COLO829 (cell line): ENCODE measurements at places on chromosomes 16 and 17.

DNA sequence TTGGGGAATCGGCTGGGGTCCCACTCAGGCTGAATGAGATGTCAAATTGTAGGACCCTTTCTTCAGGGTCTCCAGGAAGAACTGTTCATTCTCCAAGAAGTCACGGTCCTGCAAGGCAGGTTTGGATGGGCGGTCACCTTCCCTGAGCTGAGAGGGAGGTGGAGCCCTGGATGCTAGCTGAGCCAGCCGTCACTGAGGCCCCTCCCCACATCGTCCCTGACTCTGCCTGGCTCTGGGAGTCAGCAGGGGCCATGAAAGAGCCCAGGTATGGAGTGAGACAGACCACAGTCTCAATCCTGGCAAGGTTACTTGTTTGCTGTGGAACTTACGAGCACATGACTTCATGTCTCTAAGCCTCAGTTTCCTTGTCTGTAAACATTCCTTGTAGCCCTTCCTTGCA is 6.0 kb upstream of the MRPL38 start:
- DNase-seq = no peak

DNA sequence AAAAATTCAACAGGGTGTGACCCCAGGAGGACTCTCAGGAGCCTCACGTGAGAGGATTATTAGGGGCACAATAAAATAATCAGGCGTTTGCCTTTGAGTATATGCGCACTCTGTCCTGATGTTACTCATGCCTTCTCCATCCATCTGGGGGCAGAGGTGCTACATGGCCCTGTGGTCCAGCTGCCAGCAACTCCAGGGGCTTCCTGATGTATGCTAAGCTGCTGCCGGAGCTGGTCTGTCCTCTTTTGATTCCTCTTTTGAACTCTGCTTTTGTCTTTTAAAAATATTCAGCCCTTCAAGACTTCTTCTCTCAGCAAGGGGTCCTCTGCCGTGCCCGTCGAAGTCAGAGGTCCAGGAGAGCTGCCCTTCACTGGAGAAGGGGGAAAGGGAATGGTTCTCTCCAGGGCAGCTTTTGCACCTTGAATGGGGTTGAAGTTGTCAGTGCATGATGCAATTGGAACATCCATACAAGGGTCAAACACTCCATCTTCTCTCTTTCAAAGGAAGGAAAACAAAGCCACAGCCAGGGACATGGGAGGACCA is 431.4 kb downstream of the SHISA9 start:
- no peak for DNase-seq

GRCh38 chr17:49013311-49014213 is 16.4 kb downstream of the IGF2BP1 start:
- DNase-seq = no peak

- no peak for DNase-seq
Observed at GRCh38 chr16:75237398-75238131, 13.9 kb downstream of the BCAR1 start.

DNA sequence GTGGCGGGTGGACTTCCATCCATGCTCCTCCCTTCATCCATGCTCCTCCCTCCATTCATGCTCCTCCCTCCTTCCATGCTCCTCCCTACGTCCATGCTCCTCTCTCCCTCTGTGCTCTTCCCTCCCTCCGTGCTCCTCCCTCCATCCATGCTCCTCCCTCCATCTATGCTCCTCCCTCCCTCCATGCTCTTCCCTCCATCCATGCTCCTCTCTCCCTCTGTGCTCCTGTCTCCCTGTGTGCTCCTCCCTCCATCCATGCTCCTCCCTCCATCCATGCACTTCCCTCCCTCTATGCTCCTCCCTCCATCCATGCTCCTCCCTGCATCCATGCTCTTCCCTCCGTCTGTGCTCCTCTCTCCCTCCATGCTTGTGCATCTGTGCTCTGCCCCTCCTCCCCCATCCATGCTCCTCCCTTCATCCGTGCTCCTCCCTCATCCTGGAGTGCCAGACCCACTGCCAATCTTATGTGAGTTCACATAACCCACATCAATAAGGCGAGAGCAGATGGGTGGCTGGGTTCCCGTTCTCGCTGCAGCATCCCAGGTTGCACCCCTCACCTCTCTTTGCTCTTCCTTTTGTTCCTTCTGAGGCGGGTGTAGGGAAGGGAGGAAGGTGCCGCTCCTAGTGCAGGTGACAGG is 22.8 kb downstream of the KSR1 start:
- no peak for DNase-seq

DNA sequence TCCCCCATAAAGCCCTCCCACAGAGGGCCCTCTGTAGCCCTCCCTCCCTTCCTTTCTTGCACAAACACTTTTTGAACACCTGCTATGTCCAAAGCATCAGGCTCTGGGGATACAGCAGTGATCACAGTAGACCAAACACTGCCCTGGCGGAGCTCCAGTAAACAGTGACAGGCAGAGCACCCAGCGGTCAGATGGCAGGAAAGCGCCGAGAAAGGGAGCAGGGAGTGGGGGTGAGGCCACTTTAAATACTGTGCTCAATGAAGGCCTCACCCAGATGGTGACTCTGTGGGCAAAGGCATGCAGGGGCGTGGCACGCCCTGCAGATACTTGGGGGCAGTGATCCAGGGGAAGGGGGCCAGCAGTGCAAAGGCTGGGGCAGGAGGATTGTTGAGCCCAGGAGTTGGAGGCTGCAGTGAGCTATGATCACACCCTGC is 7.6 kb downstream of the PRR29 start:
- no peak for DNase-seq

DNA sequence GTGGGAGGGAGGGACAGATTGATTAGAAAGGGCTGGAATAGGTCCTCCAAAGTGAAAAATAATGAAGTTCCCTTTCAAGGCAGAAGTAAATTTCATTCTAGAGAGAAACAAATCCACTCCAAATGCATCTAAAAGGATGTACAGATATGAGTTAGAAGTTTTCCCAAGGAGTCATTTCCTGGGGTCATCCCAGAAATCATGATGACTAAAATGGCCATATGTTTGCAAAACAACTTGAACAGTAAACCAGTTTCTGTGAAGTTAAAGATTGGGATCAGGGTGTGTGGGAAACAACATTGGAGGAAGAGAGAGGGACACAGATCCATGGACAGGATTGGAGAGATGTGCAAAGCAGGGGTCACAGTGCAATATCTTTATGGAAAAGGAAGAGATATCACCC is 32.5 kb upstream of the ARHGAP44 start:
- DNase-seq = no peak

GRCh38 chr17:62668091-62668804 is 40.8 kb downstream of the MRC2 start:
- DNase-seq = no peak

GRCh38 chr17:48592057-48592514 is 1.5 kb downstream of the HOXB5 start:
- DNase-seq = no peak

GRCh38 chr16:78244131-78244895 is 144.9 kb downstream of the WWOX start:
- no peak for DNase-seq

GRCh38 chr17:1561420-1562175 is 994 bp downstream of the PITPNA start:
- no peak for DNase-seq

GRCh38 chr16:54538276-54538675 is 251.7 kb upstream of the IRX3 start:
- DNase-seq = no peak

GRCh38 chr16:360698-361336 is 8.3 kb upstream of the AXIN1 start:
- DNase-seq = no peak

- no peak for DNase-seq
Observed at GRCh38 chr16:4982056-4982867, 24.1 kb downstream of the SEC14L5 start.

DNA sequence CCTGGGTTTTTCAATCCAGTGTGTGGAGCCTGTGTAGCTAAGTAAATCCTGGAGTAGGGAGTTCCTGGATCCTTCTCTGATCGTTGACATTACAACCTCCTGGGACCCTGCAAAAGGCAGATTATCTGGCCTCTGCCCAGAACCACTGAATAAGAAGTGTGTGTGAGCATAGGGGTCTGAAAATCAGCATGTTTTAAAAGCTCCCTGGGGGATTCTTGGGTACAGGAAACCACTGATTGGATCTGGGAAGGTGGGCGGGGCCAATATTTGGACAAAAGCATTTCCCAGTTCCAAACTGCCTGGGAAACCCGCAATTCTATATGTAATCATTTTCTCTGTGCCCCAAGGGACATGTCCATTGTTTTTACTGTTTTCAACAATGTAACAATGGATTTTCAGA is 27.2 kb upstream of the BEAN1 start:
- DNase-seq = peak; percentile 21

DNA sequence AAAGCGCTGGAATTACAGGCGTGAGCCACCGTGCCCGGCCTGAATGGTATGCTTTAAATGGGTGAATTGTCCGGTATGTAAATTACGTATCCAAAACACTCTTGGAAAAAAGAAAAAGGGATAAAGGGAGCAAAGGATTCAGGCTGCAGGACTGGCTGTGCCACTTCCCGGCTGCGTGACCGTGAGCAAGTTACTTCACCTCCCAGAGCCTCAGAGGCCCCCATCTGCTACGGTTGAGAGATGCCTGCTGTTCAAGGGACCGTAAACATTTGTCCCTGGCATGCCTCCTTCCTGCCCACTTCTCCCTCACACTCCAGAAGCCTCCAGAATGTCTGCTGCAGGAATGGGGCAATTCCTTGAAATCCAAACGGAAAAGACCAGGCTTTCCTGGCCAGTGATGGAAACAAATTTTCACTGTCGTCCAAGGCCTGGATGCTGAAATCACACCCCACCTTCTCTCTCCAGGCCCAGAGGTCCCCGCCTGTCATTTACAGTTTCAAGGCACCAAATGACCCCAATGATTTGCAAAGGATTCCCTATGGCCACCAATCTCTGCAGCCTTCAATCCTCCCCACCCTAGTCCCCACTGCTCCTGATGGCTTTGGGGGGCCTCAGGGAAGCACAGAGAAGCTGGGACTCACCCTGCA is 22.9 kb upstream of the LITAF start:
- DNase-seq = no peak

- DNase-seq = no peak
Observed at GRCh38 chr17:81417879-81418709, 22.8 kb downstream of the BAHCC1 start.

GRCh38 chr16:27826081-27826892 is 237.2 kb downstream of the GSG1L start:
- no peak for DNase-seq

GRCh38 chr16:67857547-67858233 is 10.2 kb upstream of the CENPT start:
- DNase-seq = peak; percentile 74

DNA sequence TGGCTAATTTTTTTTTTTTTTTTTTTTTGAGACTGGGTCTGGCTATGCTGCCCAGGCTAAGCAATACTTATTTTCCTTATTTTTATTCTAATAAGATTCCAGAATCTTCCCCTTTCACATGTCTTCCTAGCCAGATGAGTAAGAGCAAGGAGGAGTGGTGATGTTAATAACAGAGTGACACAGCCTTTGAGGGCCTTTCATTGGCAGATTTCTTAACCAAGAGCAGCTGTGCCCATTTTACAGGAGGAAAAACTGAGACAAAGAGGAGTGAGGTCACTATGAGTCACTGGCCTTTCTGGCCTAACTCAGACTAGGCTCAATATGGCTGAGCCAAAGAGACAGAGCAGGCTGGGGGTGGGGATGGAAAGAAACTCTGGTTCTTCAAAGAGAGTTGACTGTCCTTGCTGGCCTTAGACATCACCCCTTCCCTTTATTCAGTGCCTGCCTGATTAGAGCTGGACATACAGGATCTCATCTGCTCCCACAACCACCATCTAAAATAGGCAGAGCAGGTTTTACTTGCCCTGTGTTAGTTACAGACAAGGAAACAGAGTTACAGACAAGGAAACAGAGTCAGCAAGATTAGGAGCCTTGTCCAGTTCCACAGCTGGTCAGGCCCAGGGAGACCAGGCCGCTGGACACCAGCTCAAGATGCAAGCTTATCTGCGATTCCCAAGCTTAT is 50.0 kb upstream of the TOB1 start:
- DNase-seq = no peak

- no peak for DNase-seq
Observed at GRCh38 chr16:54475019-54475601, 188.5 kb upstream of the IRX3 start.

DNA sequence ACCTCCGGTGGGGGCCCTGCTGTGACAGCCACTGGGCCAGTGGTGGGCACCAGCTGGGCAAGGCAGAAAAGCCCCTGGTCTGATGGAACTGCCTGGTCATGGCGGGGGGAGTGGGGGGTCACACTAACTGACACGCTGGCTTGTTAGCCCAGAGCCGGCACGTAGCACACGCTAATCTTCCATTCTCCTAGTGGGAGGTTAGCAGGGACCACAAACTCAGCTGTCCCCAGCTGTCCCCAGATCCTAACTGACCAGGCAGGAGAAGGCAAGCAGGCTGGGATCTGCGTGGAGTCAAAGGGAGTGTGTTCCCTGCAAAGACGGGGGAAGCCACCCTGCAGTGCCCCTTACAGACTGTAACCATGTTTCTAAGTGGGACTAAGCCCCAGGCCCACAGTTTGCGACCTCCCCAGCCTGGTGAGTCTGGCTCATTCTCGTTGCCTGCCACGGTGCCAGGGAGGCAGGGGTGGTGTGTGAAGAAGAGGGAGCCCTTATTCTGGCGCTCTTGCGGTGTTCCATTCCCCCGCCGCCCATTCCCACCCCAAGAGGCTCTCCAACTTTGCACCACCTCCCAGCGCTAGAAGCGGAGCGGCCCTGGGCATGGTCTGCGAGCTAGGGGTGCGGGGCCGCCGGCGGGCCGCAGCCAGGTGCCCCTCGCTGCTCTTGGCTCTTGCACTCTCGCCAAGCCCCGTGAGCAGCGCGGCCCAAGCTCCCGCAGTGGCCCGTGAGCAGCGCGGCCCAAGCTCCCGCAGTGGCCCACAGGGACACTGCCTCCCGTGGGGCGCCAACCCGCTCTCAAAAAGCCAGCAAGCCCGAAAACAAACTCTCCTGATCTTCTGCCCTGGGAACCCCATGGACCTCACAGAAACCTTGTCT is 12.1 kb upstream of the ZNF423 start:
- no peak for DNase-seq

DNA sequence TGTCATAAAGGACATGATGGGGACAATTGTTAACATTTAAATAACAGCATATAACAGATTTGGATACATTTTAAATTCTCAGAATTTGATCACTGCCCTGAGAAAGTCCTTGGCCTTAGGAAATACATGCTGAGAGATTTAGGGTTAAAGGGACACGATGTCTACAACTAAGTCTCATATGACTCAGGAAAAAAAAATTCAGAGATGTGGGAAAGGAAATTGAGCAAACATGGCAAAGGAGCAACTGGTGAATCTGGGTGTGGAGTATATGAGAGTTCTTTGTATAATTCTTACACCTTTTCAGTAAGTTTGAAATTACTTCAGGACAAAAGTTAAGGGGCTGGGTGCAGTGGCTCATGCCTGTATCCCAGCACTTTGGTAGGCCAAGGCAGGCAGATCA is 18.2 kb downstream of the MPP3 start:
- no peak for DNase-seq

GRCh38 chr16:14600164-14600563 is 29.9 kb downstream of the PARN start:
- peak; percentile 28 for DNase-seq

DNA sequence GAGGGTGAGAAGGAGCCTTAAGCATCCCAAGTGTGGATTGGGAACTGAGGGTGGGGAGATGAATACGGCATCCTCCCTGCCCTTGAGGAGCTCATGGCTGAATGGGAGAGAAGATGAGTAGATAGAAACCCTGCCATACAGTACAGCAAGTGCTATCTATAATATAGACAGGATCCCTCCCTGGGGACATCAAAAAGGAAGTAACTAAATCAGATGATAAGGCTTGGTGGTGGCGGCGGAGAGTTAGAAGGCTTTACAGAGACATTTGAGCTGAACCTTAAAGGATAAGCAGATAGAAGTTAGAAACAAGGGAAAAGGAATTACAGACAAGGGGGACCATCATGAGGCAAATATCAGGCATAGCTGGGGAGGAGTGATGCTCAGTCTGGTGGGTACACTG is 67.5 kb upstream of the TMEM132E start:
- no peak for DNase-seq
